AG08396 (cell line): ENCODE measurements at places on chromosomes 12 and 14.

DNA sequence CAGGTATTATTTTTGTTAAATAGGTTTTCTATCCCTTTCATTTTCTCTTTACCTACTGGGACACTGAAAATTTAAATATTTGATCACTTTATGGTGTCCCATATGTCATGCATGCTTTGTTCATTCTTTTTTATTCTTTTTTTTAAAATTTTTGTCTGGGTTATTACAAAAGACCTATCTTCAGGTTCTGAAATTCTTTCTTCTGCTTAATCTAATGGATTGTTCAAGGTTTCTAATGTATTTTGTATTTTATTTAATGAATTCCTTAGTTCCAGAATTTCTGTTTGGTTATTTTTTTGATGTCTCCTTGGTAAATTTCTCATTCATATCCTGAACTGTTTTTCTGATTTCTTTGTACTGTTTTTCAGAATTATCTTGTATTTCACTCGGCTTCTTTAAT, 20.2 kb upstream of the VASH1 start:
- no peak for DNase-seq

DNA sequence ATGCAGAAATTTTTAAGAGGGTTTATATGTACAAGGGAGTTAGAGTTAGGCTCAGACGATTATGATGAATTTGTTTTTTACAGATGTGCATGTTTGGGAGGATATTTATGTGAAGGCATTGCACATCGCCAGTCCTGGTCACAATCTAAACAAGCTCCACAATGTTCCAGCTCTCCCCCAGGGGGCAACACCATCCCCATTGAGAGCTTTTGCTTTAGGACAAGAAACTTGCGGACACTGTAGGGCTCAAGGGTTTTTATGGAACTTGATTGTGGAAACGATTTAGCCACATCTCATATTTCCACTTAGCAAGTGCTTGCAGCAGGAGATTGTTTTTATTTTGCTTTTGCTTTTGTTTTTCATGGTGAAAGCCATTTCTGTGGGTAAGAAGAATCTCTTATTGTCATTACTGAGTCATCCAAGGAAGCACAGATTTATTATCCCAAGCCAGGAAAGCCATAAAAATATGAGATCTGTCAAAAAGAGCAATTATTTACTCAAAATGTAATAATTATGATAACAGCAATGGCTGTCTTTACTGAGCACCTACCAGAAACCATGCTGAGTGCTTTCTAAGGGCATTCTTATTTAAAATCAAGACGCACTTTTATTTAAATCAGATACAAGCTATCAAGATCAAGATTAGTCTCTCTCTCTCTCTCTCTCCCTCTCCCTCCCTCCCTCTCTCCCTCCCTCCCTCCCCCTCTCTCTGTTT, 276.7 kb upstream of the SRRM4 start:
- DNase-seq: no peak

GRCh38 chr14:46661728-46662127, 10.1 kb upstream of the RPL10L start:
- no peak for DNase-seq

DNA sequence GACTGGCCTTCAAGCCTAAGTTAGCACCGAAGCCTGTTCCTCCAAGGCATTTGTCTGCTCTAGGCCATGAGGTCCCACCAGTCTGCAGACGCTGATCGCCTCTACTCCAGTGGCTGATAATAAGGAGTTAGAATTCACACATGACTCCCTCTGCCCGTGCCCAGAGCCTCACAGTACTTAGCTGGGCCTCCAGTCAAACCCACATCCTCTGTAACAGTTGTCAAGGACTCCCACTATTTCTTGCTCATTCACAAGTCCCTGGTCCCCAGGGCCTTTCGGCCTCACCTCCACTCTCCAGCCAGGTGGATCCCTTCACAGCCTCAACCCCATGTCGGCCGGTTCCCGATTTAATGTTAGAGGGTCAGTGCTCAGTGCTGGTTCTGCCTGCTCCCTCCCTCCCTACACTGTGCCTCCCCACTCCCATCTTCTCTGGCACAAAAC, 6.3 kb upstream of the KRT5 start:
- DNase-seq: no peak

- no peak for DNase-seq
Observed at GRCh38 chr14:71328183-71328582, 420.9 kb downstream of the PCNX1 start.

- no peak for DNase-seq
Observed at GRCh38 chr12:30423330-30423729, 272.3 kb downstream of the IPO8 start.

- peak; percentile 13 for DNase-seq
Observed at GRCh38 chr12:70367258-70368141, 1.4 kb downstream of the KCNMB4 start.

DNA sequence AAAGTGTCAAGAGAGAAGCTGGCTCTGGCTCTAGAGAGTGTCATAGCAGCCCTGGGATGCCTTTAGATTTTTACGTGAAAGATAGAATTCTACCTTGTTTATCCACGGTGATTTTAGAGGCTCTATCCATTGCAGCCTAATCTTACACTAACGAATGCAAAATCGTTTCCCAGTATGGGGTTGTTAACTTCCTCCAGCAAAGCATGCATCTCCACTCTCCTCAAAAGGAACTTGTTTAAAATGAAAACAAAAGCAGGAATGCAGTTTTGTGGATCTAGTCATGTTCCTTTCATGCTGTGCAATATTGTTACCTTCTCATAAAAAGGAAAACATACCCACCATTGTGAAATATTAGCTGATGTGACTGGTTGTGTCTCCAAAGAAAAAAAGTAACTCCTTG, 88.4 kb downstream of the ANO2 start:
- no peak for DNase-seq

- DNase-seq: no peak
Observed at GRCh38 chr14:36663404-36664321, 2.0 kb downstream of the PAX9 start.

- DNase-seq: no peak
Observed at GRCh38 chr12:126369487-126370463, 1304.5 kb downstream of the AACS start.

GRCh38 chr12:51471111-51471864, 46.7 kb downstream of the SLC4A8 start:
- DNase-seq: no peak

DNA sequence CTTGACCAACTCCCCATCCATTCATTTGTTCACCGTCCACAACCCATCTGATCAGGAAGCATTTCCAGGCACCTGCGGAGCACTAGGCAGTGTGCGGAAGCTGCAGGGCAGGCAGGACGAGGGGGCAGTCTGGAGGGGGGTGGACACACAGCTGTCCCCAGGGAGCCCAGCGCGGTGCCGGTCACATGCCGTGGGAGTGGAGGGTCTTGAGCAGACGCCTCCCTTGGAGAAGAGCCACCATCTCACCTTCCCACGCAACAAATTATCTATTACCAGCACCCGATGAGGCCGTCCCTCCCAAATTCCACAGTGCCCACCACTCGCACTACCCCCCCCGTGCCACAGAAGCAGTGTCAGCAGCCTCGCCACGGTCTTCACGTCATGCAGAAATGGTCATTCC, 10.8 kb downstream of the DLK1 start:
- no peak for DNase-seq

DNA sequence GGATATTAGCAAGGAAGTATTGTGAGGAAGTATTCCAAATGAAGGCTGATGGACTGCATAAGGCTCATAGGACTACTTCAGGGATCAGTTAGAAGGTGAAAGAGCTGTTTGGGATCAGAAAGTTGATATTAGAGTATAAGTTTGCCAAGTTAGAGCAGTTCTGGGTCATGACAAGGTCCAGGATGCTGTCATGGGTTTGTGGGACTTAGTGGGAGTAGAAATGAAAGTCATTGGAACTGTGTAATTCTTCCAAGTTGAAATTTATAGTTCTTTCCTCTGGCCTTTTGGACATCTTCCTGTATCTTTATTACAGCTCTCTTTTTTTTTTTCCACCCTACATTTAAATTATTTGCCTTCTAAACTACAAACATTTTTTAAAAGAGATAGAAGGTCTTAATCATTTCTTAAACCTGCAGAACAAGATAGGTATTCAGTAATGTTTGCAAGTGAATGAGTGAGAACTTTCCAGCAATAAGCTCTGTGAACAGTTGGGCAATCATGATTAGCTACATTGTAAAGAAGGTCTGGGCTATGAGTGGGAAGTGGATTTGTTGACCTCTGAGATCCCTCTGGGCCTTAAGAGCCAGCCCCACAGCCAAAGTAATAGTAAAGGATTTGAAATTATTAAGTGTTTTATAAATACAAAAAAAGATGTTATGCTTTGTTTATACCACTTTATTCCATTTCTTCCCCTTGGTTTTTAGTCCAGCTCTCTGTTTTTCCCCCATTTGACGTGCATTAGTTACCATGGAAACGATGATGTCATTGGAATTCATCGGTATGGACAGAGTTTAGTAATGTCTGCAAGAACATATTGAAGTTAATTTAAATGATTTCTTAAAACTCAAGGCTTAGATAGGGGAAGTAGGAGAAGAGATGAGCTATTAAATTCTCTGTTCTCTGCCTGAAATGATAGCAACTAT, 247.9 kb upstream of the ARHGAP5 start:
- DNase-seq: peak; percentile 27

DNA sequence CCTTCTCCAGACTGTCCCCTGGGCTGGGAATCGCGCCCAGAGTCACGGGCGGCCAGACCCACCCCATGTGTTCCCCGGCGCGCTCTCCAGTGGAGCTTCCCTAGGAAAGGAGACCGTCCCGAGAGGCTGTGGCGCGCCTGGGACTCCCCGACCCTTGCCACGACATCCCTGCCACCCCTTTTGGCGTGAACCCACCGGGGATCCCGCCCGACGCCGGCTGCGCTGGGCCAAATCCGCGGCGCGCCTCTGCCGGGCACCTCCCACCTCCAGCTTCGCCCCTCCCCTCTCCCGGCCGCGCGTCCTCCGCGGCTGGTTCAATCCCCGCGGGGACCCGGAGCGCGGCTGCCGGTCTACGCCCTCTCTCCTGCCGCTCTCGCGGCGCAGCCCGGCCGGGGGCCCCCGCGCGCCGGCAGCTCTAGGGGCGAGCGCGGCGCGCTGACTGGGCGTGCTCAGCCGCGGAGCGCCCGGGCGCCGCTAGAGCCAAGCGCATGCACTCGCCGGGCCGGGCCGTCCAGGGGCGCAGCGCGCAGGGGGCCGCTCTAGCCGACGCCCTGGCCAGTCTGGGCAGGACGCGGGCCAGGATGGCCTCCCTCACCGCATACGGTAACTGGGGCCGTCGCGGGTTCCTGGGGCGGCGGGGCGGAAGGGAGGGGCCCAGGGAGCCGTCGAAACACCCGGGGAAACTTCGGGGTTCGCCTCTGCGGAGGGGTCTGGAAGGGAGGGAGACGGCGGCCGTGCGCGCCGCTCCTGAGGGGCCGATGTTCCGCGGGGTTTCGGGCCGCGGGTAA, 77.4 kb upstream of the ANO4 start:
- DNase-seq: peak; percentile 81

- DNase-seq: no peak
Observed at GRCh38 chr14:64848239-64848638, 31.5 kb downstream of the SPTB start.

DNA sequence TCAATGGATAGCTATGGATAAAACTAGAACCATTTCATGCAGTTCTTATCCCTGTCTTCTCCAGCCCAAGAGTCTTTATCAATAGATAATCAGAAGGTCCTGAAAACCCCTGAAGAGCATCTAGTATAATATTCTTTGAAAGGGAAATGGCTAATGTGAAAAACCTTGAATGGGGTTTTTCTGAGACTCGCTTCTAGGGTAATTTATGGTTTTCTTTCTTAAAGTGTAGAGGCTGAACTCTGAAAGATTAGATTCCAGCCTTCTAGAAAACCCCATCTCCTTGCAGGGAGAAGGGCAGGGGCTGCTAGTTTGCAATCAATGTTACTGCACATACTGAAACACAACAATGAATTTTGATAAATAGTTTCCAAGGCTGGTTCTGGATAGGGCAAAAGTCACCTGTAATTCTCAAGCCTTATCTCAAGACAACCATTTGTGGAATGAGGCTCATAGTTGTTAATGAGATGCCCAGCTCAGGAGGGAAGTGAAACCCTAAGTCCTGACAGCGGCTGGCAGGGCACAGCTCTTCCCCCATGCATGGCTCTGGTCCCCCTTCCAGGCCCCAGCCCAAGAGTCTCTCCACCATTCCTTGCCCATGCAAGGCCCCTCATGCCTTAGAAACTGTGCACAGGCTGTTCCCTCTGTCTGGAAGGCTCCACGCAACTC, 33.7 kb upstream of the PYGL start:
- DNase-seq: no peak
